ENCODE measurements at places on chromosomes 3 and 15. TPM values are rescaled to one million over a fixed set of nuclear protein-coding genes. Genes with fewer than 3 reads are reported as not detected.

The OSTN gene
- total RNA-seq: not detected

The PATL2 gene
- total RNA-seq: 62.1 TPM

The LRTM1 gene
- not detected for total RNA-seq

The SETD2 gene
- total RNA-seq: 48.1 TPM

The CACNA2D2 gene
- total RNA-seq: 1.7 TPM

The SMCO1 gene
- total RNA-seq: not detected

The BFSP2 gene
- total RNA-seq: 0.44 TPM

The NR1I2 gene
- not detected for total RNA-seq

The RCCD1 gene
- total RNA-seq: 22.1 TPM

The LRRC58 gene
- total RNA-seq: 23.4 TPM

The IRAK2 gene
- 12.2 TPM for total RNA-seq

The NPAP1 gene
- total RNA-seq: not detected

The SLC28A2 gene
- not detected for total RNA-seq

The HTR3E gene
- total RNA-seq: not detected

The C3orf85 gene
- total RNA-seq: not detected

The KLHDC8B gene
- 2.6 TPM for total RNA-seq

The APBA2 gene
- 4.4 TPM for total RNA-seq

The EPM2AIP1 gene
- total RNA-seq: 16.8 TPM

The CCDC80 gene
- total RNA-seq: 0.44 TPM

The PRR20G gene
- total RNA-seq: not detected

The FHIT gene
- 43.2 TPM for total RNA-seq

The DAPK2 gene
- 21.5 TPM for total RNA-seq

The GOLGA8S gene
- 0.61 TPM for total RNA-seq

The GRM7 gene
- not detected for total RNA-seq

The HYAL3 gene
- total RNA-seq: 12.5 TPM

The FOXB1 gene
- total RNA-seq: 1.6 TPM

The DNASE1L3 gene
- total RNA-seq: not detected

The CFAP91 gene
- total RNA-seq: 0.17 TPM

All from T-helper 1 cell treated with Interleukin-12 subunit alpha and Interleukin-12 subunit beta and Interleukin-4 antibody, amounts not matched to agents 30 ng/mL and 1 ng/mL, for 36 hours (primary cell).